ENCODE measurements at places on chromosomes 2 and 18. TPM values are rescaled to one million over a fixed set of nuclear protein-coding genes. Genes with fewer than 3 reads are reported as not detected.

DYNAP gene
- total RNA-seq = not detected

WNT6 gene
- not detected for total RNA-seq

DSG2 gene
- 11.0 TPM for total RNA-seq

BAZ2B gene
- total RNA-seq = 8.5 TPM

HMSD gene
- 0.50 TPM for total RNA-seq

OTX1 gene
- 0.17 TPM for total RNA-seq

SIX3 gene
- not detected for total RNA-seq

ACADL gene
- not detected for total RNA-seq

PIEZO2 gene
- 1.3 TPM for total RNA-seq

FOXD4L1 gene
- not detected for total RNA-seq

PRSS56 gene
- not detected for total RNA-seq

AFF3 gene
- 11.3 TPM for total RNA-seq

ANKRD29 gene
- total RNA-seq = 0.89 TPM

SCN2A gene
- total RNA-seq = 1.2 TPM

C2orf15 gene
- not detected for total RNA-seq

NEB gene
- 0.17 TPM for total RNA-seq

REG3G gene
- total RNA-seq = not detected

NBEAL1 gene
- total RNA-seq = 6.7 TPM
